ENCODE measurements at places on chromosomes 5 and 9.
A peak's percentile ranks its signal among the peaks of the same experiment; 100 is the strongest.

- DNase-seq: no peak
Observed at GRCh38 chr5:36770125-36770524, 106.4 kb upstream of the NIPBL start.

DNA sequence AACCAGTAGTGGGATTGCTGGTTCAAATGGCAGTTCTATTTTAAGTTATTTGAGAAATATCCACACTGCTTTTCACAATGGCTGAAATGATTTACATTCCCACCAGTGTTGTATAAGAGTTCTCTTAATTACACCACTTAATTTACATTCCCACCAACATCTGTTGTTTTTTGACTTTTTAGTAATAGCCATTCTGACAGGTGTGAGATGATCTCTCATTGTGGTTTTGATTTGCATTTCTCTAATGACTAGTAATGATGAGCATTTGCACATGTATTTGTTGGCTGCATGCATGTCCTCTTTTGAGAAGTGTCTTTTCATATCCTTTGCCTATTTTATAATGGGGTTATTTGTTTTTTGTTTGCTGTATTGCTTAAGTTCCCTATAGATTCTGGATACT, 688.3 kb downstream of the PRR16 start:
- DNase-seq: no peak

- no peak for DNase-seq
Observed at GRCh38 chr9:80787636-80788035, 901.7 kb downstream of the TLE1 start.

- no peak for DNase-seq
Observed at GRCh38 chr5:139049780-139050179, 148.4 kb downstream of the SIL1 start.

GRCh38 chr9:136576269-136576626, 30.4 kb upstream of the NOTCH1 start:
- no peak for DNase-seq

GRCh38 chr9:100619665-100620064, 41.8 kb downstream of the CAVIN4 start:
- no peak for DNase-seq

GRCh38 chr9:124215368-124215910, 42.3 kb upstream of the NEK6 start:
- DNase-seq: no peak

DNA sequence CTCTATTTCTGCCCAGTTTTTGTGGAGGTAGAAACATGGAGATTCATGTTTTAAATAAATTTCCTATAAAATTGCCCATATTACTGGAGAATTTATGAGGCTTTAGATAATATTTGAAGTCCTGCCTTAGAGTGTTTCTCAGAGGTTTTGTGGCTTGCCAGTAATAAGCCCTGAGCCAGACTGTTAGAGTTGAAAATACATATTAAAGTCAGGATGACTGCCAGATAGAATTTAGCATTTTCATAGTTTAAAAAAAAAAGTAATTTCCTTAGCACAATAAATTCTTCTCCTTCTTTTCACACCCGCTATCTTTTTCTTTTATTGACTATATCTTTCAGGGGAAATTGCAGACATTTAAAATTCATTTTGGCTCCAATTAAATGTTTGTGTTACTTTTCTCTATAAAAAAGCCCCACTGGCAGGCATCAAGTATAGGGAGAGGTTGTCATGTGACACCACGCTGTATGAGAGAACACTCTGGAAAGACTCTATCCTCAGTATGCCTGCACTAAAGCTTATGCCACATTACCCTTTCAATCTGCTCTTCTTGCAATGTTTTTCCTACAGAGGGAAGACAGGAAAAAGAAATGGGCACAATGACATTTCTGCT, 135.2 kb downstream of the MPDZ start:
- no peak for DNase-seq

GRCh38 chr5:16600397-16600796, 16.4 kb downstream of the RETREG1 start:
- peak; percentile 85 for DNase-seq

Data from dorsolateral prefrontal cortex (tissue), 122 donors.